NCI-H69 (cell line): ENCODE measurements at places on chromosomes 6 and 20.
A peak's percentile ranks its signal among the peaks of the same experiment; 100 is the strongest.

- DNase-seq = no peak
These were observed 102.4 kb upstream of the SUPT3H start for GRCh38 chr6:45479834-45480751.

GRCh38 chr20:33793011-33793931 is 17.9 kb upstream of the CHMP4B start:
- DNase-seq = no peak

GRCh38 chr6:139262519-139263300 is 29.1 kb downstream of the TXLNB start:
- peak; percentile 92 for DNase-seq

DNA sequence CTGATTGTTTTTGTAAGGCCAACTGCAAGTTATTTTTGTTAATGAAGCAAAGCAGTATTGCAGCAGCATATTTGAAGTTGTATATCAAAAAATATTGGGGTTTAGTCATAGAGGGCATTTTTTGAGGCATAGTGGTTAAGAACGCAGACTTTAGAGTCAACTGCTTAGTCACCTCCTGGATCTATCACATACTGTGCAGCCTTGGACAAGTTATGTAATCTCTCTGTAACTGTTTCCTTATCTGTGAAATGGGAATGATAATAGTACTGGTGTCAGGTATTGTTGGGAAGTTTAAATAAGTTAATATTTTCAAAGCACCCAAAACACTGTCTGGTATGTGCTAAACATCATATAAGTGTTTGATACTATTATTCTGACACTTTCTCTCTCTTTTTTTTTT is 27.2 kb upstream of the EFHC1 start:
- DNase-seq = no peak

DNA sequence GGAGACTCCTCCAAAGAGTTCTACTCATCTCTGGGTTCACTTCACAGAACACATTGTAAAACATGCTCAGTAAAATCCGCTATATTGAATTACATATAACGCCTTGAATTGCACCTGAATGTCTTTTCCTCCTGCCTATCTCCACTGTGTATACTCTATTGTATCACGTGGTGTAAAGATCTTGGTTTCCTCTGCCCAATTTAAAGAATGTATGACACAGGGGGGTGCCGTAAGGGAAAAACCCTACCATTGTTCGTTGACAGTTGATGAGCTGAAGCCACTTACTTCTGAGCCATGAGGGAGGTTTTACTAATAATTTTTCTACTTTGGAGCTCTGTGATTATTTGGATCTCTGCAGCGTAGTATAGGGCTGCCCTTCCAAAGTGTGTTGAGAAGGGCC is 6.0 kb downstream of the ASF1A start:
- DNase-seq = peak; percentile 33

GRCh38 chr20:10625641-10626040 is 48.2 kb downstream of the JAG1 start:
- no peak for DNase-seq

- no peak for DNase-seq
These were observed 480.0 kb downstream of the MEI4 start for GRCh38 chr6:78132671-78133410.

- DNase-seq = no peak
These were observed 69.0 kb downstream of the DTNBP1 start for GRCh38 chr6:15593798-15594197.

- DNase-seq = no peak
These were observed 3.3 kb downstream of the TM9SF4 start for GRCh38 chr20:32112841-32113240.

- no peak for DNase-seq
These were observed 132.3 kb upstream of the BMP2 start for GRCh38 chr20:6635034-6635736.

DNA sequence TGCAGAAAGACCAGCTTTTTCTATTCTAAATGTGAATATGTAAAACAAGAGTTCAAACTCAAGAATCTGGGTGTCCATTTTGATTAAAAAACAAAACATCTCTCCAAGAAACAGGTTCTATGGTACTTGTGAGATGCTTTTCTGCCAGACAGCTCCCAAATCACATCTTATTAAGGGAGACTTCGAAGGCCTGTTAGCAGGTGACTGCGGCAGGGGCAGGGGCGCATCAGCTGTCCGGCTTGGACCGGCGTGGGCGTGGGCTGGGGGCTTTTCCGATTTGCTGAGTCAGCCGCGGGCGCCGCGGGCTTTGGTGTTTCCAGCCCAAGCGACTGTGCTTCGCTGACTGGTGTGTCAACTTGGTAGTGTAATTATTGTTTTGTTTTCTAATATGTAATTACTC is 32.6 kb downstream of the TFAP2A start:
- DNase-seq = peak; percentile 92

GRCh38 chr6:68891419-68891818 is 256.3 kb downstream of the ADGRB3 start:
- no peak for DNase-seq

DNA sequence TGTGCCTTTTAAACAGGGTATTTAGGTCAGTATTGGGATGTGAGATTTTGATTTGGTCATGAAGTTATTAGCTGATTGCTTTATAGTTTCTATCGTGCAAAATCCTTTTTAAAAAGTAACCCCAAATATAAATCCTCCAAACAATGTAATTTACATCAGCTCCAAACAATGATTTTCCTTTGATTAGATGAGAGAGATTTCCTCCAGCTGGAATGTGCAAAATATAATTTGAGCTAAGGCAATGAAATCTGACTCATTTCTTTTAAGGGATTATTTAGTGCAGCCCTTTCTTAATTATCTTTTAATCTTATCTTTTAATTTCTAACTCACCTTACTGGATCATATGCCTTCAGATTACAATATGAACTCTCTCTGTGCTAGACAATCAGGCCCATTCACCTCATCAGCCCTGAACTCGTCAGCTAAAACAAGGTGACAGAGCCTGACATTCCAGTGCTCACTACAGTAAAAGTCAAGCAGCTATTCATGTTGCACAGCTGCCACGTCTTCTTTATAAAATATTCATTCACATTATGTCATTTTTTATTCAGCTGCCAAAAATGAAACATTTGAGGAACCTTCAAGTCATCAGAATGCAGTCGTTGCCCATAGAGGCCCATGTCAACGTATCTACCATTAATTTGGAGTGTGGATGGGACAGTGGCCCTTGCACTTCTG is 440.1 kb downstream of the CBLN4 start:
- DNase-seq = no peak

GRCh38 chr6:158421381-158421780 is 109.1 kb downstream of the TULP4 start:
- no peak for DNase-seq
